ENCODE measurements at places on chromosomes 5 and 9. TPM values are rescaled to one million over a fixed set of nuclear protein-coding genes. Genes with fewer than 3 reads are reported as not detected.
A peak's percentile ranks its signal among the peaks of the same experiment; 100 is the strongest.

DNA sequence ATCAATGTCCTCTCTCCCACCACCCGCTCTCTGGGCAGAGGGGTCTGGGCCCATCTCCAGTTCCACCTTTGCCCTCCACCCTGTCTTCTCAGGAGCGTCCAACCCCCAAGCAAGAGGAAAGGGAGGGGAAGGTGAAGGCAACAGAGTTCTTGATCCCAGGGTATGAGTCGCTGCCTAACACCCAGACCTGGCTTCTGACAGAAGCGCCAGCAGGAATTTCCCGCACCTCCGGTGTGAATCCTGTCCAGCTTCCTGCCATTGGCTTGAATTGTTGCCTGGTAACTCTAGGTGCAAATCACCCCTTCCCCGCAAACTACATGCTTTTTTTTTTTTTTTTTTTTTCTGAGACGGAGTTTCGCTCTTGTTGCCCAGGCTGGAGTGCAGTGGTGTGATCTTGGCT lies 84.2 kb upstream of the IER5L start:
- DNase-seq, result no peak

- no peak for DNase-seq
Measured at GRCh38 chr5:175873088-175873454, 1.7 kb downstream of the CPLX2 start.

GRCh38 chr9:33133186-33133585 lies 34.0 kb downstream of the B4GALT1 start:
- DNase-seq, result no peak

- no peak for DNase-seq
Measured at GRCh38 chr9:113695901-113696300, 180.2 kb upstream of the ZNF618 start.

DNA sequence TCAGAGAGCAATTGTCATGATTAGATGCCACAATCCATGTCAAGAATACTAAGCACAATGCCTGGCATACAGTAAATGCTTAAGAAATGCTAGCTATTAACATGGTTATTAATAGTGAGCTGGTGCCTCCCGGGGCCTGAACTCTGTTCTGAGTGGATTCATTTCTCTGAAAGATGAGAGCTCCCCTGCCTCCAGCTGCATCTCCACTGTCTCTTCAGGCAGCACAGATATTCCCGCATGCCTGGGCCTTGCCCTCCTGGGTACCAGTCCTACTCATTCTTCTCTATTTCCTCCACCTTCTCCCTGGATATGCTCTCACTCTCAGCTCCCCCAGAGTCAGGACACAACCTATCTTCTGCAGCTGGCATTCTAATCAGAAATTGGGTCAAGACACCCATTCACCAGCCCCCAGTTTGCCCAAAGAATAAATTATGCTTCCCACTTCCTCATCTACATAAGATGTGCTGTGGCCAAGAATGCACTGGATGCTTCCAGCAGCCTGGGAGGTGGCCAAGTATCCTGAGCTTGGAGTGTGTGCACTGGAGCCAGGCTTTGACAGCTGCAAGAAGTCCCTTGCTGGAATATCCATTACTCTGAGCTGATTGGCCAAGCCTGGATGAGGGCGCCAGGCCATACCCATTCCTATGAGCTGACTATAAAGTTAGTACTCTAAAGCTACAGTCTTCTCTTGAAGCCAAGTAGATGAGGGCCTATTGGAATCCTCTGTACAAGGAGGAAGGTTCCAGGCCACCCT lies 669.0 kb downstream of the ACTL7B start:
- no peak for DNase-seq

DNA sequence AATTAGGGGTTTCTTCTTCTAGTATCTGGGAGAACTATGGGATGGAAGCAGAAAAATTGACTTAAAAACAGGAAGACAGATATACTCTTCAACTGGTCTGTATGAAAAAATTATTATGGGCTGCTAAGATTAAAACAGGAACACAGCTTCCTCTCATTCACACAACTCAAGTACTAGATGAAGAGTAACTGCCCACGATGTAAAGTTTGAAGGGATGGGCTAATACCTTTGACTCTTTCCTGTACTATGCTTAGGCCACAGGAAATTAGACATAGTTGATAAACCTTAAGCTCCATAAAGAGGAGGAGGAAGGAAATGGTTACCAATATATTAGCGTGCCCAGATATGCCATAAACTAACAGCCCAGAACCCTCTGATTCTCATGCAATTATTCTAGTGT lies 88.6 kb downstream of the ANKRD31 start:
- no peak for DNase-seq

DNA sequence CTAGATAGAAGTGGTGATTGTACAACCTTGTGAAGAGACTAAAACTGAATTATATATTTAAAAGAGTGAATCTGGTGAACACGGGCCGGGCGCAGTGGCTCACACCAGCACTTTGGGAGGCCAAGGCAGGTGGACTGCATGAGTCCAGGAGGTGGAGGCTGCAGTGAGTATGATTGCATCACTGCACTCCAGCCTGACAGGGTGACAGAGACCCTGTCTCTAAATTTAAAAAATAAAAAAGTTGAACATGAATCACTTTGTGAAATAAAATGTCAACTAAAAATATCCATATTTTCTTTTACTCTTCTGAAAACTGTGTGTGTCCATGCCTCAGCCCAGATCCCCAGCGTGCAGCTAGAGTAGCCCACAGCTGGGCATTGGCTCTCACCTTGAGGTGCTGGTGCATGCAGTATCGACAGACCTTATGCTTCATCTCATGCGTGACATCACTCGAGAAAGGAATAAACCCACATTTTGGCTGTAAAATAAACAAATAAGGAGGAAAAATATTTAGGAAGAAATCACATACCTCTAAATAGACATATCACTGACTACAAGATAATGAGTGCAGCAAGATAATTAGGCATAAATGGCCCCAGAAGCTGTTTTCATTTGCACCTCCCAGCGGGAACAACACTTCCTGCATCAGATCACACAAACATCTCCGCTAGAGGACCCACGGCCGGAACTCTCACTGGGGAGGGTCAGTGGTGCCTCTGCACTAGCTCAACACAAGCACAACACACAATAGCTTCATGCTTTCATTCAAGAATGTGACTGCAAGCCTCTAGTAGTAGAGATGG lies 22.1 kb downstream of the IPPK start:
- DNase-seq, result no peak

DNA sequence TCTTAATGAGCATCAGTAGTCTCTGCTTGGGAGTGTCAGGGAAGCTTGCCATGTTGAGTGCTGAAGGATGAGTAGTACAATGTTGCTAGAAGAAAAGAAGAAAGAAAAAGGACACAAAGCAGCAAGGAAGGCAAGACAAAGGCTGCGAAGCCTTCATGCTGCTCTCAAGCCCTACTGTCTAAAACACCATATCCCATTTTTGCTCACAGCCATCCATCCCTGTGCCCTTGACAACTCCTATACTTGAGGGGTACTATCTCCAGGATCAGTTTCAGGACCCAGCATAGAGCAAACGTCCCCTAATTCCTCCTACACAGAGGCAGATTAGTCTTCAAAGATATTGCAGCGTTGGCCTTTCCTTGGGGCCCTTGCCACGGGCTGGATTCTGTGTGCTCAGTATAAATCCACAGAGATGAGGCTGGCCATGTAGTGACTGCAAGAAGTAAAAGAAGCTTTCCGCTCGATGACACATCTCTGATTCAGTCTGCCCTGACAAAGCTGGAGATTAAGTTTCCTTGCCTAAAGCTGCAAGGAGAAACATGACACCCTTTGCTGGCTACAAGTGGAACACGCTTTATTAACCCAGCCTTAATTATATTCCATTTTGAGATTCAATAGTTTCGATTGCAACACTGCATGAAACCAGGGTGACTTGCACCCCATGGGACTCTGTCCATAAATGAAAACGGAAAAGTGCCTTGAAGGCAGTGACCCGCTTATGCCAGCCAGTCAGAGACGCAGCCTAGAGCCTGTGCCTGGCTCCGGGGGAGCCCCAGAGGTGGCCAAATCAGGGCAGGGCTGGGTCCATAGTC lies 304.6 kb downstream of the ACTL7B start:
- DNase-seq, result no peak

GRCh38 chr5:44935262-44935661 lies 126.5 kb downstream of the MRPS30 start:
- no peak for DNase-seq

GRCh38 chr9:91889161-91889911 lies 60.7 kb downstream of the ROR2 start:
- no peak for DNase-seq

- no peak for DNase-seq
Measured at GRCh38 chr5:102532123-102532522, 33.3 kb upstream of the SLCO6A1 start.

GRCh38 chr5:94524841-94525697 lies 93.3 kb downstream of the KIAA0825 start:
- DNase-seq, result no peak

DNA sequence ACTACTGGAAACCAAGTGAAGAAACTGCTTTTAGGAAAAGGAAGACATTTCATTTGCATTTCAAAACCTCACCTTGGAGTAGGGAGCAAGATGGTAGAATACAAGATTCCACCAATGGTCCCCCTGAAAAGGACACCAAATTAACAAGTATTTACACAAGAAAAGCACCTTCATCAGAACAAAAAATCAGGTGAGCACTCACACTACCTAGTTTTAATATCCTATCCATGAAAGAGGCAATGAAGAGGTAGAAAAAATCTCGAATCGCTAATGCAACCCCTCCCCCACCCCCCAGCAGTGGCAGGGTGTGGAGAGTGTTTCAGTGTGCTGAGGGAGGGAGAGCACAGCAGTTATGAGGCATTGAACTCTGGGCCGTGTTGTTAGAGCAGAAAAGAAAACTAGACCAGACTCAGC lies 1397.0 kb upstream of the C9orf72 start:
- DNase-seq, result no peak

- no peak for DNase-seq
Measured at GRCh38 chr9:87872079-87872624, 10.5 kb upstream of the SPATA31E1 start.

DNA sequence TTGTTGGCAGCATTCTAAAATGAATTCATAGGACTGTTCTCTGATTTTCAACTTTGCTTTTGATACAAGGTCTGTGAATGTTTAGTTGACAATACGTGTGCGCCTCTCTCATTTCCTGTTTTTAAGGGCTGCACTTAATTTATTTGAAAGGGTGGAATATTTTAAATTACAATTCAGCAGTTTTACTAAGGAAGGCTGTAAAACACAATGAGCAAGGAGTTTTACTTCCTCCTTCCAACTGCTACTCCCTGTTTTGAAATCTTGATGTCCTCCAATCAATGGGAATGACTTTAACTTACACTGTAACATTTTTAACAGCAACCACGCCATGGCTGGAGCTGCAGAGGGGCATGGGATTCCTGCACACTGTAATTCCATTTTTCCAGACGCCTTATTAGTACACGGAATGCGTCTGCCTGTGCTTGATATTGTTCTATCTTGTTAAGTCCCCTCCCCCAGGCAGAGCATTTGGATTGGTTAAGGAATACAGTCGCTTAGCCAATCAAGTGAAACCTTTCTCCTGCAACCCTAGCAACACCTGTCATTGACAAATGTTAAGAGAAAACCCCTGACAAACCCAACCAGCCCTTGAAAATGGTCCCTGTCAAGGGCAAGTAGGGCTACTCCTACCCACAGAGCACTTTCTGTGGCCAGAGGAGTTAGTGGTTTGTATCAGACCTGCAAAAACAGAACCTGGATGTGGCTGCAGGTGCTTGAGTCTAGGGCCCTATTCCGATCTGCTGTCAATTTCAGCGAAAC lies 12.5 kb upstream of the ZSWIM6 start:
- peak; percentile 37 for DNase-seq

GRCh38 chr5:116476897-116477537 lies 97.6 kb downstream of the SEMA6A start:
- DNase-seq, result no peak

- no peak for DNase-seq
Measured at GRCh38 chr5:124828731-124829234, 82.3 kb upstream of the ZNF608 start.

DNA sequence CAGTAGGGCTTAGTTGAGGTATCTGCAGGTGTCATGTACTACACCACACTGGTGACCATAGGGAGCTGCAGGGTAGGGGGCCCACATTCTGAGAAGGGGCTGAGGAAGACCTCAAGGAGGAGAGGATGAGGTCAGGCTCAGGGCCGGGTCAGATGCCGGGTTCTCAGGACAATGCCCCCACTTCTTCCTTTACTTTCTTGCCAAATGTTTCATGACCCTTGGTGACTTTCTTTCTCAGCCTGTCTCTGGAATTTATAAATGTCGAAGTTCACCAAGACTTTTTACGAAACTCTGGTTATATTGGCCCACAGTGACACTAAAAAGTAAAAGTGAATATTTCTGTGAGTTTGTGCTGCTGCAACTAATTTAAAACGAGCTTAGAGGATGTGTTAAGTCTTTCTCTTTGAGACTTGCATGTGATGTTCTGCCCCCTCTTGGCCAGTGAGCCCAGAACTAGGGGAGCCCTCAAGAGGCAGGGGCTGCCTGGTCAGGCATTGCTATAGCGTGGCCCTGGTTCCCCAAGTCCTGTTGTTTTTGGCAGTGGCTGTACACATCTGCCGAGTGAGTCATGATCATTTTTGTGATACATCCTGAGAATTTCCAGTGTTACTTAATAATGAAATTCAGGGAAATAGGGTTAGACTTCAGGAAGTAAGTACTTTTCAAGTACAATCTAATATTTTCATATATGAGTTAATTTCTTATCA lies 11.2 kb downstream of the ACO1 start:
- DNase-seq, result no peak

DNA sequence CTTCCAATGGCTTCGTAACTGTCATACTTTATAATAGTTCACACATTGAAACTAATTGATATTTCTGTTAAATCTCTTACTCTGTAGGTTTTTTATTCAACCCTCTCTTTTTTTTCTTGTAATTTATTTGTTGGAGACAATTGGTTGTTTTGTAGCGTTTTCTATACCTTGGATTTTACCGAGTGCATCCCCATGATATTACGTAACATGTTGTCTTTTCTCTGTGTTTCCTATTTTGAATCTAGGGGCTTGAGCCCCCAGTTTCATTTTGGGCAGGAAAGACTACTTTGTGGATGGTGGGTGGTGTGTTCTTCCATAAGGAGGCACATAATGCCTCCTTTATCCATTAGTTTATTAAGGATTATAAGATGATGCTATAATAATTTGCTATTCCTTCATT lies 7.4 kb downstream of the MRPL22 start:
- no peak for DNase-seq

DNA sequence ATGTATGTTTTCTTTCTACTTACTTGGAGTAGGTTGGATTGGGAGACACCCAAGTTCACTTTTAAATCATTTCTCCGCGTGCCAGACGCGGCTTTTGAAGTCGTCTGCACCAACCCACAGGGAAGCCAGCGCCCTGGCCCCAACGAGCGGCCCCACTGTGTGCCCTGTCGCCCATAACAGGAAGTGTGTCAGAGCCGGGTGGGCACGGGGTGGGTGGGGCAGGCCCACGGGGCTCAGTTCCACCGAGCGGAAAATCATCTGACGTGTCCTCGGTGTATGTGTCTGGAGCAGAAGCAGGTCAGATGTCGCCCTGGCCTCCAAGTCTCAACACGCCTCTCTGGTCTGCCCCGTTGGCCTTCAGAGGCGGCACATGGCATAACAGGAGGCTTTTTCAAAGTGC lies 22.7 kb upstream of the SMIM23 start:
- DNase-seq, result no peak

GRCh38 chr9:89841456-89841855 lies 236.6 kb downstream of the GADD45G start:
- no peak for DNase-seq

WDR31 gene
- polyA plus RNA-seq, result 8.4 TPM

ZCCHC10 gene
- 34.5 TPM for polyA plus RNA-seq

IL9 gene
- polyA plus RNA-seq, result not detected

LMX1B gene
- polyA plus RNA-seq, result 18.9 TPM

SLCO6A1 gene
- not detected for polyA plus RNA-seq

RIMOC1 gene
- 39.6 TPM for polyA plus RNA-seq

GABRA1 gene
- 0.17 TPM for polyA plus RNA-seq

COL15A1 gene
- polyA plus RNA-seq, result 36.2 TPM

ASPN gene
- 21.5 TPM for polyA plus RNA-seq

PHPT1 gene
- polyA plus RNA-seq, result 145 TPM

PCDHB6 gene
- 3.8 TPM for polyA plus RNA-seq

Measured in right renal pelvis (tissue), 4 donors.